ENCODE measurements at places on chromosomes 12 and 14.
A peak's percentile ranks its signal among the peaks of the same experiment; 100 is the strongest.

- no peak for DNase-seq
Observed at GRCh38 chr12:104747955-104748354, 210.1 kb downstream of the SLC41A2 start.

GRCh38 chr14:48113713-48114112 is 438.3 kb upstream of the MDGA2 start:
- no peak for DNase-seq

DNA sequence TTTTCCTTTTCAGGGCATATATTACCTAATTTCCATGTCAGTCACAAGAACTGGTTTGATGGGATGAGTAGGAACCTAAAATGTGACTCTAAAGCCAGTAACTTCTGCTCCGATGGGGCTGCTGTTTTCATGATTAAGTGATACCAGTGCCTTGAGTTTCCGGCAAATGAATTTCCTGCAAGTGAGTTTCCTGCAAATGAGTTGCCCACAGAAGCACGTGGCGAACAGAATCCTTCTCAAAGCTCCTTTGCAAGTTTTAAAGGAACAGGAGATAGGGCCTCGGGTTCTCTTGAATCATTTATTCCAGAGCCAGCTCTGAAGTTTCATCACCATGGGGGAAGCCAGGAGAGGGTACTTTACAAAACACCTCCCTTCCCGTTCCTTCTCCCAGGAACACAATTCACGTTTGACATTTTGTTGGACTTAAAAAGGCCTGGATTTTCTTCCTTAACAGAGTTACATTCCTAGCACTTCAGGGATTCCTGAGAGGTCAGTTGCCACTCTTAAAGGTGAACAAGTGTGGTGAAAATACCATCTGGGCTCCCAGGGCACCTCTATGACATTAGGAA is 2.2 kb upstream of the PPTC7 start:
- peak; percentile 80 for DNase-seq

DNA sequence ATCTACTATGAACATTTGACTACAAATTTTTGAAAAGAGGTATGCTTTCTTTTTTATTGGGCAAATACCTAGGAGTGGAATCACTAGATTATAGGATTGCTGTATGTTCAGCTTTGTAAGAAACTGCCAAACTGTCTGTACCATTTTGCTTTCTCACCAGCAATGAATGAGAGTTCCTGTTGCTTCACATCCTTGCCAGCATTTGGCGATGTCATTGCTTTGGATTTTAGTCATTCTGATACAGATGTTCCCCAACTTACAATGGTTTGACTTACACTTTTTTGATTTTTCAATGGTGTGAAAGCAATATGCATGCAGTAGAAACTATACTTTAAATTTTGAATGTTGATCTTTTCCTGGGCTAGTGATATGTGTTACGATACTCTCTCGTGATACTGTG is 328.7 kb downstream of the RAD51B start:
- no peak for DNase-seq

DNA sequence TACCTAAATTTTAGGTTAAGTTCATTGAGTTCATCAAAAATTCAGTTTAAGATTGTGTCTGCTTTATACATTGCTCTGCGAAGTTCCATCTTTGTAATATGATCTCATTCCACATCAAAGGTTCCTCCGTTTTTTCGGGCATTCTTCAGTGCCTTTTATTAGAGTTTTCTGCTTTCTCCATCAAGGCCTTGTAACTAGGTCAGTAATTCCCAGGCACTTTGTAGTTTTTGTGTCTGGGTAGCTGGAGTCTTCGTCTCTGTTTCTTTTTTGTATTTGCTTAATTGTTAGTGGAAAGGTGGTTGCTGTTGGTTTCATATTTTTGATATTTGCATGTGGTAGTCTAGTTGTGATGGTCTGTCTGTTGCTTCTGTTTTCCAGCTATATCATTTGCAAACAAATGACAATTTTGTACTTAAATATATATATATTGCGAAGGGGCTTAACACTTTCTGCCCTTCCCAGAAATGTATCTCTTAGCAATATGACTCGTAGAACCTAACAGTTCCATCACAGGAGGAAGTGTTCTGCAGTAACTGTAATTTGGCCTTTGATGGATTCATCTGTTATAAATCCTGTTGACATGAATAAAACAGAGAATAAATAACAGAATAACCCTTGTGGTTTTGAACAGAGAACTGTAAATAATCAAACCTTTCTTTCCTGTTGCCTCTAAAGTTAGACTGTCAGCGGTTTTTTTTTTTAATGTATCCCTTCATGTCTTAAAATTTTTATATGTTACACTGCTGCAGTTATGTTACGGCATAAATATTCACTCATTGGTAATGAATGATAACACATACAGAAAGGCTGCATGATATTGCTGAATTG is 88.4 kb upstream of the DYNC1H1 start:
- DNase-seq = peak; percentile 7

- DNase-seq = no peak
Observed at GRCh38 chr14:68749487-68750475, 43.1 kb downstream of the ZFP36L1 start.

- DNase-seq = no peak
Observed at GRCh38 chr14:54490445-54491175, 1.8 kb upstream of the GMFB start.

GRCh38 chr14:68979021-68979721 is at the start of gene ACTN1:
ACTN1 (minus strand) TSS chr14:68979302; CDS start chr14:68979056, 246 bp downstream.
- peak; percentile 98 for DNase-seq

DNA sequence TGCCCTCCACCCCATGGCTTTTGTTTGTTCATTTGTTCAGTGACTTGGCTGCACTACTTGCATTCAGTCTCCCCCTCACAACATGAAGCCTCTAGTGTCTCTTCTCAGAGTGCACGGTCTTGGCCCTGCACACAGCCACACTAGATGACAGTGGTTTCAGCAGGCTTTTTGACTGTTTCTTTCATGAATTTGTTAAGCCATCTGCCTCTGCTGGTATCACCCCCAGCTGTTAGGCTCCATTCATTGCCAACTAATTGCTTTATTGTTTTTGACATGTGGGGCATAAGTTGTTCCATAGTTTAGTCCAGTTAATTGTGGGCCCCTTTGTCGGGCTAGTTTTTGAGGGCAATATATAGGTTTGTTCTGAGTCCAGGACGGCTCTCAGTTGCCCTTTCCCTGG is 18.8 kb downstream of the OS9 start:
- DNase-seq = no peak

- no peak for DNase-seq
Observed at GRCh38 chr12:88218293-88218692, 76.2 kb downstream of the TMTC3 start.

- no peak for DNase-seq
Observed at GRCh38 chr14:31180299-31181051, 27.1 kb downstream of the HECTD1 start.

DNA sequence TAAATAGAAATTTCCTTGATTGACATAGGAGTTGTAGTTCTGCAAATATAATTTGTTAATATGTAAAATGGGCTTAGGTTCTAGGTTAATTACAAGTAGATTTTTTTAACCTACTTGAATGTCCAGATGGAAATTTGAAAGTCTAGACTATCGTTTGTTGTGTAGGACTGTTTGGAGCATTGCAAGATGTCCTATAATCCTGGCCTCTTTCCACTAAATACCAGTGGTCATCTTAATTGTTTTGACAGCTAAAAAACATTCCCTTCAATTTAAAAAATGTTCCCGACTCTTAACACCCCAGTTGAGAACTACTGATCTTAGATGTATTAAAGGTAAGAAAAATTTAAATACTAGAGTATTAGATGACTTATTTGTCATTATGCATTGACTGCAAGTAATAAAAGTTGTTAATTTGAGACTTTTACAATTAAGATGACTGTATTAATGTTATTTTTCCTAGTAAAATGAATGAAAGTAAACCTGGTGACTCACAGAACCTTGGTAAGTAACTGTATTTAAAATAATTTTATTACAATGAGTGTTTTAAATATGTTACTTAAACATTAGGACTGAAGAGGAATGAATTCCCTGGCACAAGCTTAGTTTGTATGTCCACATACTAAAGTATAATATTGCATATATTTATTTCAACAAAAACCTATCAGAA is 21.8 kb downstream of the G2E3 start:
- DNase-seq = no peak

DNA sequence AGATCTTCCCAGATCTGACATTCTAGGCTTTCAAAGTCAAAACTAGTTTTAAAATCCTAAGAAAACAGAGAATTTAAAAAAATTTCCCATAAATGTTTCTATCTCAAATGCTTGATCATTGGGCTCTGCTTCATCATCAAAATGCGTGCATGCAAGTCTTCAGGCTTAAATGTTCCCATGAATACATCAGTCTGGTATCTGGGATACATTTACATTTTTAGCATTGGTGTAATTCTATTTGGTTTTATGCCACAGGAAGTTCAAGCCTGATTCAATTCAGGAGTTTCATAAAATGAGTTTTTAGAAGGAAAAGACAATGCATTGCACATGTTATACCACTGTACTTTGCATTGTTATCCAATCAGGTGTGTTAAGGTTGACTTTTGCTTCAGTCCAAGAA is 336.4 kb downstream of the PCNX1 start:
- DNase-seq = no peak

DNA sequence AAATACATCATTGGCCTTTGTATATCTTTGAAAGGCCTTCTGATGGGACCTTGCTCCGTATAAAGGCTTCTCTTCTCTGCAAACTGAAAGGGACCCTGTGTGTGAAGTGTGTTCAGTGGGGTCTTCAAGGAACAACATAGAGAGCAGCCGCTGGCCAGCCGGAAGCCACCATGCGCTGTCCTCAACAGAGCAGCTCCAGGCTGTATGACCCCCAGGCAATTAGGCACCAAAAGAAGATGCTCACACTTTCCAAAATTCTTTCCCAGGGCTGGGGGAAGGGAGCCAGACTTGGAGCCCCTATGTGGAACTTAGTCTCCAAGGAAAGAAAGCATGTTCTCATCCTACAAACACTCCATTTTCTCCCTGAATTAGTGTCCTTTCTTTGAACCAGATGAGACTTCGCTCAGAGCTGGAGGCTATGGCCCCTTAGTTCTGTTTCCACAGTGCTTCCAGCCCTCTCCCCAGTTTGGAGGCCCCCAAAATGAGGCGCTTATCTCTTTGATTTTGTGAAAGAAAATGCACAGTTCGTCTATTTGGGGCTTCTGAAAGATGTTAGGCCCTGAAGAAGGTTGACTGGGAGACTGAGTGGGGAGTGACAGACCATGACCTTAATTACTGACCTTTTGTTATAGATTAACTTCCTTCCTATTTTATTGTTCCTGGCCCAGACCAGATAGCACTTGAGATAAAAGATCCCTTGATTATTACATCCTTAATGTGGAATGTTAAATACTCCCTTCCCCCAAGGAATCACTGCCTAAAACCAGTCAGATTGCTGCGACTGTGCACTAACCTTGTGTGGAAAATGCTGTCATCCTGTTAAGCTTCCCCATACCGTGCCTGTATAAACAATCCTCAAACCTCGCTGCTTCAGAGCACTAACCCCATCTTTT is 128.3 kb upstream of the FGD4 start:
- DNase-seq = no peak

- no peak for DNase-seq
Observed at GRCh38 chr14:31864937-31865855, 211.9 kb upstream of the ARHGAP5 start.
